ENCODE measurements at places on chromosomes 2 and 18.

- no peak for DNase-seq
Measured at GRCh38 chr2:201403880-201404279, 46.7 kb upstream of the FLACC1 start.

DNA sequence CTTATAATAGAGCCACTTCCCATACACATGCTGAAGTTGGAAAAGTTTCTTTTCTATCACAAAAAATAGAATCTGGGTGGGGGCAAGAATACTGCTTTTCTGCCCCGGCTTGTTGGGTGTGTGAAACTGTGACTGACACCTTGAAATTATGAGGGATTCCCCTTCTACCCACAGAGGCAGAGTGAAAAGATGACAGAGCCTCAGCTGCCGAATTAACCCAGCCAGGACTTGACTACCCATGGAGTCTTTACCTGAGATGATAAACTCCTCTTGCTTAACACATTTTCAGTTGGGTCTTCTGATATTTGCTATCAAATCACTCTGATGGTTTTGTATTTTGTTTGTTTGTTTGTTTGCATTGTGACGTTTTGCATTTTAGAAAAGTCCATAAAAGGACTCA, 66.0 kb upstream of the PMAIP1 start:
- DNase-seq, result no peak

DNA sequence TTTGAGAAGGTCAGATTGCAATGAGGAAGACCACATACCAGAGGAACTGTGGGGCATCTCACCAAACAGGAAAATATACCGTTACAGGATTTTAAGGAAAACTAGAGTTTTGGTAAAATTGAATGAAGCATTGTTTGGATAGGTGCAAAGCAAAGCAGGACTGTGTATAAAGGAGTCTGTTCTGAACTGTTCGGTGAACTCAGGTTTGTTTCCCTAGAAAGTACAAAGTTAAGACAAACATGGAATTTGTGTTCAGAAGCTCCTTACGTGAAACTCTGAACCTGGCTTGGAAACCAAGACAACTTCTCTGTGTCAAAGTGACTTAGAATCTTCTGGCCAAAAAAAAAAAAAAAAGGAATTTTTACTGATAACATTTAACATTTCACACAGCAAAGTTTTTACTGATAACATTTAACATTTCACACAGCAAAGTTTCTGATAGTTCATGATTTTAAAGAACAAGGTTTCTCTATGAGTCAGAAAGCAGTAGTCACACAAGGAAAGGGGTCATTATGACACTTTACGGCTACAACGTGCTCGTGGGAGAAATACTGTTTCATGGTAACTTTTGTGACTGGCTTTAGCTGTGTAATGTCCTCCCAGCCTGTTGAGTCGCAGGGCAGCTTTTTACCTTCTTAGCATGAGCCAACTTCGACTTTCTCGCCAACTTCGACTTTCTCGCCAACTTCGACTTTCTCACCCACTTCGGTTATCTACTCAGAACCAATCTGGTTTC, 21.2 kb upstream of the TET3 start:
- DNase-seq, result no peak

DNA sequence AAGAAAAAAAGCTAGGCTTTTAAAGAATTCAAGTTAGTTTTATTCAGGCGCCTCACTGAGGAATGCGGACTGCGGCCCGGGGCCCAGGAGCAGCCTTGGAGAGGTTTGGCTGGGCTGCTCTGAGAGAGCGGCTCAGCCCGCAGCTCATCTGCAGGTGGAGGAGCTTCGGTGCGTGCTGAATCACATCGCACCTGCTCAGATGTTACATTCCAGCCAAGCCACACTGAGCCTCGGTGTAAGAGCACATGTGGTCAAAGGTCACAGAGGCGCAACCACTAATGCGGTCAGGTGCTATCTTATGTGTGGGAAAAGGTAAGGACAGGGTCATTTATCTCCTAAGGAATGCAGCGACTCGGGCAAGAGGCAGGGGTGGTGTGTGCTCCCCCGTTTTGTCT, 17.1 kb upstream of the CNDP1 start:
- DNase-seq, result no peak

DNA sequence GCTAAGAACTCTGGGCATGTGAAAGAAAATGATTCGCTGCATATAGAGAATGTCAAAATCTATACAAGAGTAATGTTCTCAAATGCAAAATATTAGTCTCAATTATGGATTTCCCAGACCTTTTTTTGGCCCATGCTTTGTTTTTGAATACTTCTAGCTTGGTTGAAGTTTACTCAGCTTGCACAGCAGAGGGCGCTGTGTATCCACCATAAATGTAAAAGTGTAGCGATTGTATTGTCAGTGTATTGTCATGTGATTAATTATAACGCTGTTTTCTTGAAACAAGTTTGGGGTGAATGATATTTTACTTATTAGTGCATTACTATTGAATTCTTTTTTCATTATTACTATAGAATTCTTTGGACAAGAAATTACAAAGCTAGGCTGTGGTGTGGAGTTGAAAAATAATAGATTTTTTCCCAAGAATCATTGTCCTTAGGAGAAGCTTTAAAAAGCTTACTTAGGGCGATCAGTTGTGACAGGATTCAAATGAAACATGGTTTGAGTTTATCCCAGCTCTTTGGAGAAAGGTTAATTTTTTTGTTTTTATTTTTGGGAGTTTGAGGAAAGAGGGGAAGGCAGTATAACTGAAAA, 98.3 kb downstream of the PIK3C3 start:
- peak; percentile 22 for DNase-seq

- no peak for DNase-seq
Measured at GRCh38 chr18:69758458-69758857, 189.2 kb downstream of the CD226 start.

DNA sequence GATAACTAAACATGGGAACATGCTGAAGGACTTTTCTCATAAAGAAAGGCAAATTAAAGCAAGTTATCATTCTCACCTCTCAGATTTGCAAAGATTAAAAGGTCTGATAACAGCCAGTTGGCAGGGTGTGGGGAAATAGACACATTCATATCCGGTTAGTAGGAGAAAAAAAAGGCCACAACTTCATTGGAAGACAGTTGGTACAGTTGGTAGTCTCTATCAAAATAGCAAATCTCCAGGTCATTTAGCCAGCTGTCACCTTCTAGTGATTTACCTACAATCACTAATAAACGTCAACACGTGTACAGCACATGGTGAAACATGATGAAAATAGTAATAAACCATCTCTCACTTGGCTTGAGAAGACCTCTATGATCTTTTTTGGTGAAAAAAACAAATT, 16.6 kb downstream of the INPP5D start:
- no peak for DNase-seq

DNA sequence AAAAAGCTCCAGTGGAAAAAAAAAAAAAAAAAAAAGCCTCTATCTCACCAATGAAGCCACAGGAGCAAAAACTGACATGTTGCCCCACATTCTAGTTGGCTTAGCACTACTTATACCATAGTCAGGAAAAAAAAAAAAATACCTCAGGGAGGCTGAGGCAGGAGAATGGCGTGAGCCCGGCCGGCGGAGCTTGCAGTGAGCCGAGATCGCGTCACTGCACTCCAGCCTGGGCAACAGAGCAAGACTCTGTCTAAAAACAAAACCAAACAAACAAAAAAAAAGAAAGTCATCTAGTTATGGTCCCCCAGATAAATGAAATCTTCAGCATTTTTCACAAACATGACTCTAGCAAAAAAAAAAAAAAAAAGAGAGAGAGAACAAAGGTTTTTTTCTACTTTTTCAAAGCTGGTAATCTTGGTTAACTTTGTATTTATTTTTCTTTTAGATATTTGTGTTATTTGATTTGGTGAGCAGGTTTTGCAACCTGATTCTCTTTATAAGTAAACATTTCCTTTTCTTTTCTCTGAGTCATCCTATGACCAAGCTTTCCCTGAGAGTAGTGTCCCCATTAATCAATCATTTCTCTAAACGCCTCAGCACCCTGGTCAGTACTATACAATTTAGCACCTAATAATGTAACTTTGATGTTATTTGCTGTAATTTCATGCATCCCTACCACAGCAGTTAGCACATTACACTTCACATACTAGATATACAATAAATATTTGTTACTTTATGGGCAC, 273.7 kb upstream of the PIK3C3 start:
- DNase-seq, result no peak

- no peak for DNase-seq
Measured at GRCh38 chr2:117850015-117850414, 35.5 kb downstream of the DDX18 start.

- DNase-seq, result no peak
Measured at GRCh38 chr2:149076863-149077412, 38.4 kb downstream of the LYPD6B start.

DNA sequence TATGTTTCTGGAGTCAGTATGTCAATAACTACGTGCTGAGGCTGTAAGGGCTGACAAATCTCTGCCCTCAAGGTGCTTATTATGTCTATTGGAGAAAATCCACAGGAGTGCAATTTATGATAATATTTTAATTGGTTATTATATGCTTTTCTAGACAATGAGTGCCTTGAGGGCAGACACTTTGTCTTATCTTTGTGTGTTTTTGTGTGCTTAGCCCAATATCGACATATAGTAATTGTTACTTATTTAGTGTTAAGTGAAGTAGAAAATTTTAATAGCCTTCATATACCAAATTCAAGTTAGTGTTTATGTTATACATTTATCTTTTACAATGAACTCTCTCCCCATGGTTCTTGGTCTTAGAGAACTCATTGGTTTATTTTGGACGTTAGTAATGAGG, 118.9 kb downstream of the WDR7 start:
- DNase-seq, result no peak

DNA sequence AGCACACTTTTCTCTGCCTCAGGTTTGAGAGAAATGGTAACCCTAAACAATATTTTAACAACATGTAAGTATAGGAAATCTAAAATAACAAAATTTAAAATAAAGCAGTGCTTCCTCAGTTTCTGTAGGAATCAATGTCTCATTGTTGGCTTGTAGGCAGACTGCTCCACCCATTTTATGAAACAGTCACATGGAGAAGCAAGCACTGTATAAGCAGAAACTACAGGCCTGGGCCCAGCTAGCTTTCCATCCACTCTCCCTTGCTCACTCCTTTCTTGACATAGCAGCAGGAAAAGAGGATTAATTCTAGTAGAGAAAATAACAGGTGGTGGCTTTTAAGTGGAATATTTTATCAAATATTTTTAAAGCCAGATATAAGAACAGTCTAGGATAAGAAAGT, 97.2 kb downstream of the PLEKHM3 start:
- DNase-seq, result no peak

GRCh38 chr18:66761166-66761565, 157.3 kb upstream of the CDH19 start:
- no peak for DNase-seq

DNA sequence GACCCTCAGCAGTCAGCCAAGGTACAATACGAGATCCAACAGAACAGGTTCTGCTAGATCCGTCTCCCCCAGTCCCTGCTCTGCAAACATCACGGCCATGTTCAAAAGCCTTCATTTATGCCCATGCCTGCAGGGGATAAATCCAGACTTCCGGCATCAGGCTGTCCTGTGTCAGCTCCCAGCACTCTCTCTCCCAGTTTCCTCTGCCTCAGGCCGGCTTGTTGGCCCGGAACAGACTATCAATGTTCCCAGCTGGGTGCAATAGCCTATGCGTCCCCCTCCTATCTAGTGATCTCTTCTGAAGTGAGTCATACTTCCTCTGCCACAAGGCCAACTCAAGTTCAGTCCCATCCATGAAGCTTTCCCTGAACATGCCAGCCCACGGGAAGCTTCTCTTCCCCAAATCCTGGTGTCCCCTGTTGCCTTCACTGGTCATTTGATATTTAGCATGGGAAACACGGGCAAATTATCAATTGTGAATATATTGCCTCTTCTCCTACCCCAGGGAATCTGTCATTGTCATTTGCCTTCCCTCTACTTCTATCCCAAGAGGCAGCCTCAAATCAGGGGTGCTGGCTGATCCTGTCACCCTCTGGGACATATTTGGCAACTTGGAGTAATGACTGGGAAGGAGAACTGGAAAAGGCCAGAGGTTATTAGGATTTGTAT, 51.1 kb downstream of the CAPN13 start:
- DNase-seq, result no peak

DNA sequence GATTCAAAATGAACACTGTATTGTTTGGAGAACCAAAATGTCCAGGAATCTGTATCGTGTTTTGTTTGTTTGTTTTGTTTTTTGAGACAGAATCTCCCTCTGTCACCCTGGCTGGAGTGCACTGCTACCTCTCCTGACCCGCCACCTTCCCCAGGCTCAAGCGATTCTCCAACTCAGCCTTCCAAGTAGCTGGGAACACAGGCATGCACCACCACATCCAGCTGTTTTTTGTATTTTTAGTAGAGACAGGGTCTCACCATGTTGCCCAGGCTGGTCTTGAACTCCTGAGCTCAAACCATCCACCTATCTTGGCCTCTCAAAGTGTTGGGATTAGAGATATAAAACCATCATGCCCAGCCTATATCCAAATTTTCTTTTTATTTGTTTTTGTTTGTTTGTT, 74.6 kb downstream of the KYNU start:
- no peak for DNase-seq

Data from stimulated activated CD8-positive, alpha-beta memory T cell treated with anti-CD3 and anti-CD28 coated beads, Interleukin-7, amount 100 ng/mL, for 24 hours (primary cell).